ENCODE measurements at places on chromosomes 1 and 21.

GRCh38 chr1:118928739-118929554, 59.2 kb downstream of the TBX15 start:
- no peak for DNase-seq

GRCh38 chr1:225870911-225871310, 11.3 kb downstream of the TMEM63A start:
- DNase-seq, result no peak

DNA sequence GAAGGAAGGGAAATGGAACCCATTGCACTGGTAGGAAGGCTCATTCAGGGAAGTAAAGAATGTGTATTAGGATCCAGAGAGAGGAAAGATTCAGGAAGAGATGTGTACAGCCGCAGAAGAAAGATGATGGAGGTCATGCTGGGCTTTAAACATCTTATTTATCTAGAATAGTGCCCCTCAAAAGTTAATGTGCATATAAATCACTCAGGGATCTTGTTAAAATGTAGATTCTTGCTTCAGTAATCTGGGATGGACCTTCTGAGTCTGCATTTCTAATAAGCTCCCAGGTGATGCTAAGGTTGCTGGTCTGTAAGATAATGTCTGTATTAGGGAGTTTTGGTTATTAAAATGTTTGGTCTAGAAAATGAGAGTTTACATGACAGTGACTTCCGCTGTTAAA, 46.3 kb downstream of the ADGRL2 start:
- DNase-seq, result no peak

- no peak for DNase-seq
Measured at GRCh38 chr1:24705260-24706073, 39.8 kb upstream of the CLIC4 start.

DNA sequence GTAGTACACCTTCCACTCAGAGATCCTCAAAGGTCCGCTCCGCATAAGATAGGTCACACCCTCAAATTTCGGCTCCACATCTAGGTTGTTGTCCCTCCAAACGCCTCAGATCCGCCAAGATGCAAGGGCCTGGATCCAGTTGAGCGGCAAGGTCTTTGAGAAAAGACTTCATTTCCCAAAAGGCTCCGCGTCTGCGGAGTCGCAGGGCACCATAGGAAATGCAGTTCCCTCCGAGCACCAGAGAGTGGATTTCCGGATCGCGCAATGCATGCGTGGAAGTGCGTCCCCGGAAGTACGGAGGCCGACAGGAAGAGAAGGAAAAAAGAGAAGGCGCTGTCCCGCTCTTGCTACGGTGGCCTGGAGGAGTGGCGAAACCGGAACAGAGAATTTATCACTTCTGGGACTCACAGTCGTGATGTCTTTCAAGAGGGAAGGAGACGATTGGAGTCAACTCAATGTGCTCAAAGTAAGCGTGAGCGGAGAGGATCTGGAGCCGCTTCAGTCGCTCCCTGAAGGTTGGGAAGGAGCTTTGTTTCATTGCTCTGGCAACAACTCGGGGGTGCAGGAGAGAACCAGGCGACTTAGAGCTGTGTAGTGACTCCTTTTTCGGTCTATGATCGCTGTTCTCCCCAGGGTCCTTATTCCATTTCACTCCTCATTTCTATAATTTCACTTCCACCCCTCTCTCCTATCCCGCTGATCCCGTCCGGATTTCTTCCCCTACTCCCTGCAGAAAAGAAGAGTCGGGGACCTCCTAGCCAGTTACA, at the start of the genes LYSMD1 and SCNM1:
Gene LYSMD1 (minus strand): TSS at position 165 of the 767 bp plus-strand sequence. CDS start 644 bp downstream, outside the sequence.
Gene SCNM1 (plus strand): TSS at position 407 of the 767 bp plus-strand sequence. CDS start 9 bp downstream, at position 416.
- peak; percentile 84 for DNase-seq

GRCh38 chr1:3894626-3895278, 5.3 kb downstream of the C1orf174 start:
- no peak for DNase-seq

DNA sequence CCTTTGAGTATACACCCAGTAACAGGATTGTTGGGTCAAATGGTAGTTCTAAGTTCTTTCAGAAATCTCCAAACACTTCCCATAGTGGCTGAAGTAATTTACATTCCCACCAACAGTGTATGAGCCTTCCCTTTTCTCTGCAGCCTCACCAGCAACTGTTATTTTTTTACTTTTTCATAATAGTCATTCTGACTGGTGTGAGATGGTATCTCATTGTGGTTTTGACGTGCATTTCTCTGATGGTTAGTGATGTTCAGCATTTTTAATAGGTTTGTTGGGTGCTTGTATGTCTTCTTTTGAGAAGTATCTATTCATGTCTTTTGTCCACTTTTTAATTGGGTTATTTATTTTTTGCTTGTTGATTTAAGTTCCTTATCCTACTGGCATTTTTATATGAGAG, 26.4 kb upstream of the LAMC1 start:
- DNase-seq, result no peak

GRCh38 chr1:26409191-26409807, 1.3 kb upstream of the LIN28A start:
- no peak for DNase-seq

All from D721Med (cell line).